ENCODE measurements at places on chromosomes 6 and 20.

- no peak for DNase-seq
These were observed 40.4 kb downstream of the FAM184A start for GRCh38 chr6:119037941-119038623.

DNA sequence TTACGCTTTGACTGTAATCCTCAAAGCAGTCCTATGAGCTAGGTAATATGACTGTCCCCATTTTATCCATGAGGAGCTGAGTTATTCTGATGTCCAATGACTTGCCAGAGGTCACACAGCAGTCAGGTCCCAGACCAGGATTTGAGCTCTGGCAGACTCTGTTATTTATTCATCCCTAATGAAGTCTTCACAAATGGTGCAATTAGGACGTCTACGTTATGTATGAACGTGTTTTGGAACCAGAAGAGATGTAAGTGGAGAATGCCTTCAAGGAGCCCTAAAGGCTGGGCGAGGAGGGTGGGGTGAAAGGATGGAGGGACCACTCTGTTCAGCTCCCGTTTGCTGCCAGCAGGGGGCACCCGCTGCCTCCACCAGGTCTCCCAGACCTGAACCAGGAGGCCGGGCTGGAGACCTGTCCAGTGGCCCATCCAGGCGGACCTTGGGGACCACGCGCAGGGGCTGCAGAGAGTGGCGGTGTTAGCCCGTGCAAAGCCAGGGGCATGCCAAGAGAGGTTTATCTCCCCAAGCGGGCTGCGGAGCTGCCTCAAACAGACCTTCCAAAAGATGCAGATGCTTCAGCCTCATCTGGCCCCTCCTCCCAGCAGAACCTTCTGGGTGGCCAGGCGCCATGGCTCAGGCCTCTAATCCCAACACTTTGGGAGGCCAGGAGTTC is 15.2 kb upstream of the ZNF335 start:
- DNase-seq: no peak

DNA sequence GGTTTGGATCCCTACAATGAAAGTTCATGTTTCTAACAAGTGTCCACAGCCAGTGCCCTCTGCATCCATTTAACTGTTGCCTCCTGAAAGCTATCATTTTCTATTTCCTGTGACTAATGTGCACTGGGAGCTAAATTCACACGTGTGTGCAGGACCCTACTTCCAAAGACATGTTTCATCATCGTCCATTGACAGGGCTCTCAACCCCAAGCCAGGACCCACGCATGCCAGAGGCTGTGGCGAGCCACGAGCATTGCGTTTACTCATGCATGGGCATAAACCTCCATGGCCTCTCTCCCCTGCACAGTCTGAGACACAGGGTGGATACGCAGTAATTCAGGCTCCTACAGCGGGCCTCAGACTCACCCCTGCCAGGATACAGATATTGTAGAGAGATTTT is 153.2 kb downstream of the MAFB start:
- DNase-seq: no peak

DNA sequence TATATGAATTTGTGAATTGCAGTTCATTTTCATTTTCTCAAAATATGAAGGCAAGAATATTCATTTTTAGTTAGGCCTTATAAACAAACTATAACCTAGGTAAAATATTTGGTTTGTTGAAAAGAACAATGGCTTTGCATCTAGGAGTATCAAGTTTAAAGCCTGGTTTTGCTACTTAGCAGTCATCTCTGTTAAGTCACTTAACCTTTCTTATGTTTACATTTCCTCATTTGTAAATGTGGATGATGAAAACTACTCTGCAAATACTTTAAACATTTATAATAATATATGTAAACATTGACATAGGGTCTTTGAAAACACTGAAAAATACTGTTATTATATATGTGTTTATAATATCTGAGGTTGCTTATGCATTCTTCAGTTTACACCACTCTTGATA is 135.5 kb downstream of the CENPW start:
- DNase-seq: no peak

DNA sequence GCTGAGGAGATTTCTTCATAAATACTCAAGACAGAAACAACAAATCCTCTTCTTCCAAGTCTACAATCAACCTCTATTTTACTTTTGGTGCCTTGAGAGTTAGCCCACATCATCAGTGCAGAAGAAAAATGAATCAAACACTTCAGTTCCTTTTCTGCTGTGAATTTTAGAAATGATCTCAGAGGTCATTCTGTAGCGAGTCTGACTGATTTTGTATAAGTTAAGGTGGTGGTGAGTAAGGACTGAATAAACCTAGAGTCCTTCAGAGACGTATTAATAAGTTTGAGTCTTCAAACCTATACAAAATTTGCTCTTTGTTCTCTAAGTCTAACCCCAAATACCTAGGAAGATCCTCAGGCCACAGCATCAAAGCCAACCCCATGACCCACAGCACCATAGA is 33.1 kb upstream of the NT5E start:
- no peak for DNase-seq

DNA sequence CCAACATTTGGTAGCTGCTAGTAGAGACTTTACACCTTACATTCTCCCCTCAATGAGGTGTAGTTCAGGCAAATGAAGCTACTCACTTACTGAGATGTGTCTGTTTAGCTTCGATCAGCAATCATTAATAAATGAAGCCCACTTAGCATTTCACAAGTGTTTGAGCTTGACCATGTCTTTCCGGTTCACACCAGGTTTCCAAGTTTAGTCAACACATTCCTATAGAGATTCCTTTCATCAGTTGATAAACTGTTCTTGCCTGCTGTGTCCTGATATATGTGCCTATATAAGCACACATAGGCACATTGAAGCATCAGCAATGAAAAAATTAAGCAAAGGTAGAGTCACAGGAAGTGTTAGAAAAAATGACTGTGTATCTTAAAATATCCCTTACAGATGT is 150.0 kb downstream of the BTBD3 start:
- no peak for DNase-seq

GRCh38 chr20:54131675-54132611 is 41.8 kb downstream of the CYP24A1 start:
- no peak for DNase-seq

GRCh38 chr6:38114976-38115625 is 295.6 kb downstream of the ZFAND3 start:
- DNase-seq: no peak

- DNase-seq: no peak
These were observed 234.6 kb downstream of the ANKRD60 start for GRCh38 chr20:57993716-57994431.

GRCh38 chr6:132872923-132873322 is 58.6 kb downstream of the RPS12 start:
- DNase-seq: no peak

DNA sequence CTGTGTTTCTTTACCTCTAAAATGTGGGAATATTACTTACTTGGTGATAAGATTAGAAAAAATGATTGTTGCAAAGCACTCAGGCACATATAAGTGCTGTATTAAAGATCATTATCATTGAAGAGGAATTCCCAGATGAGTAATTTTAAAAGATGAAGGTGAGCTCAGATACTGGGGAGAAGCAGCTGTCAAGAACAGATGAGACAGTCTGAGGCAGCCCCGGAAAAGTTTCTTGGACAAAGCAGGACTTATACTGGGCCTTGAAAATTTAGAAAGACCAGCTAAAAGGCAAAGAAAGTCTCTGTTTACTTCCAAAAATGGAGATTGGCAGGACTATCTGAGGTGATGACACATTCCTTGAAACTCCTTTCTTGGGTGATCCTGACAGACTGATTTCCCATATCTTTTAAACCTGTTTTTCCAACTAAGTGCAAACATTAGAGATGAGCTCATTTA is 93.8 kb upstream of the MARCKS start:
- no peak for DNase-seq

DNA sequence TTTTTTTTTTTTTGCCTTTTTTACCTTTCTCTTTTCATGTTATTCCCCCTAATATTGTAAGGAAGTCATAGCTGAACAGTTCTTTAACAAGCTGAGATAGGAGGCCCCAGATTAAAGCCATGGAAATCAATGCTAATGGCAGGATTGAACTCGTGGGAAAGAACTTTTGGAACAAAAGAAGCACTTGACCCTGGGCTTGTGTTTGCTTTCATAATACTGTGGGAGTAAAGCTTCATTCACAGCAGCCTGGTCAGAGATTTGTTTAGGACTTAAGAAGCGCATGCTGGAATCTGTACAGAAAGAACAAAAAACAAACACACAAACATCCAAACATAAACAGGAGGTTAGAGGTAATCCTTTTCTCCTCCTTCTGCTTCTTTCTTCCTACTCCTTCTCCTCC is 5.1 kb downstream of the HEY2 start:
- DNase-seq: no peak

Data from breast epithelium (tissue), 4 donors.